GM06990 (cell line): ENCODE measurements at places on chromosomes 2 and 18.

- no peak for DNase-seq
Measured at GRCh38 chr2:96957244-96957643, 29.1 kb downstream of the FAM178B start.

GRCh38 chr2:17380003-17380402, 138.2 kb downstream of the RAD51AP2 start:
- no peak for DNase-seq

DNA sequence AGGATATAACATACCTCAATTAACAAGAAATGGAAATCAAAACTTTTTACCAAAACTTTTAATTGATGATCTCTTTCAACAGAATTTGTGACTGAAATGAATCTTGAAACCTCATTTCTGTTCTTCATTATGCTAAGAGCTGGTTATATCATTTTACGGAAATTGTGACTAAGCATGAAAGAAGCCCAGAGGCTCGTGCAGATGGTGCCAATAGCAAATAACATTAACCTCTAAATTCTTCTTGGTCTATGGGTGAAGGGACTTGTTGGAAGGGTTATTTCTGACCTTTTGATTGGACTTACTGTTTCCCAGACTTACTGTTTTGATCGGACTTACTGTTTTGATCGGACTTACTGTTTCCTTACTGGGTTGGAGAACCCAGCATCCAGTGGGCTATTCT, 435.6 kb downstream of the TDRD15 start:
- no peak for DNase-seq

GRCh38 chr2:151374436-151374835, 17.0 kb downstream of the TNFAIP6 start:
- peak; percentile 18 for DNase-seq

GRCh38 chr2:241574911-241575623, 16.5 kb downstream of the BOK start:
- DNase-seq, result no peak

DNA sequence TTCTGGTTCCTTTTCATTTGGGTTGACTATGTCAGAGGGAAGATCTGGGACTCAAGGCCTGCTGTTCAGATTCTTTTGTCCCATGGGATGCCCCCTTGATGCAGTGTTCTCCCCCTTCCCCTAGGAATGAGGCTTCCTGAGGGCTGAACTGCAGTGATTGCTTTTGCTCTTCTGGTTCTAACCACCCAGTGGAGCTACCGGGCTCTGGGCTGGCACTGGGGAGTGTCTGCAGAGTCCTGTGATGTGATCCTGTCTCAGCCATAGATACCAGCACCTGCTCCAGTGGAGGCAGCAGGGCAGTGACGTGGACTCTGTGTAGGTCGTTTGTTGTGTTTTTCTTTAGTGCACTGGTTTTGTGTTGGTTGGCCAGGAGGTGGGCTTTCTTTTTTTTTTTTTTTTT, 32.1 kb upstream of the RHOB start:
- no peak for DNase-seq

DNA sequence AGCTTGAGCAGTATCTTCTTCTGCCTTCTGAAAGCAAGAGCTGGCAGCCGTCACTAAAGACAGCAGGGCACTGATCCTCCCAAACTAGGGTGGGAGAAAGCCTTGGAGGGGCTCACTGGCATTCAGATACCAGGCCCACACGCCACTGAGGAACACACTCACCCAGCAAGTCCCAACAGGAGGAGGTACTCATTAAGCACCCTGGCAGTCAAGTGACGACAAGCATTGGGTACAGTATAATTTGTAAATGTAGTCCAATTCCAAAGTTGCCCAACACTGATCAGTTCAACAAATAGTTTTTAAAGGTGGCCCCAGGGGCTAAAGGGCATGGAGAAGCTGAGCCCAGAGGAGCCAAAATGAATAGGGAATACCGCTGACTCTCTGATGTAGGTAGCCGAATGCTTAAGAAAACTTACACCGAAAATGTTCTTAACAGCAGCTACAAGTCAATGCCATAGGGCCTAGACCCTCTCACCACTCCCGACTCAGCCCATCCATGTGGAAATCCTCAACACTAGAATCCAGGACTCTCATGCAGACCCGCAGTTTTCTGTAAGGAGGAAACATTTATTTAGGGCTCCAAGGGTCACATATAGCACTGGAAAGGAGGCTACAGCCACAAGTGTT, 9.9 kb downstream of the LIMS2 start:
- no peak for DNase-seq

DNA sequence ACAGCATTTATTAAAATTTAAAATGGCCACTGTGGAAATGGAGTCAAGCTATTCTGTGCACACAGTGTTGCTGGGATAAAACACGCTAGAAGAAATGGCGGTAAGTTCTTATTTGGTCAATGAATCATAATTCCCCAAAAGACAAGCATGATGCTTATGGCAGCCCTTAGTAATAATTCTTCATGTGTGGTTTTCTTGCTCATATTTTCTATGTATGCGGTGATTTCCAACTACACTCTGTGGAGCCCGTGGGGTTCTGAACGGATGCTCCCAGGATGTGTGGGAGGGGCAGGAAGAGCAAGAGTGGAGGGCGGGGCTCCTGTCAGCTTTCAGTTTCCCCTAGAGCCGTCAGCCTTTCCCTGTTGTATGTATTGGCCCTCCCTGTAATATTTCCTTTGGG, 91.7 kb upstream of the RMDN2 start:
- DNase-seq, result no peak

GRCh38 chr2:75428646-75429443, 131.9 kb downstream of the EVA1A start:
- DNase-seq, result no peak

GRCh38 chr2:232008907-232009638, 47.6 kb downstream of the DIS3L2 start:
- no peak for DNase-seq

GRCh38 chr18:79790996-79791972, 6.5 kb upstream of the KCNG2 start:
- no peak for DNase-seq

GRCh38 chr2:219254590-219255201, 978 bp upstream of the TUBA4A start:
- DNase-seq, result peak; percentile 60

- DNase-seq, result no peak
Measured at GRCh38 chr18:70496353-70497294, 207.8 kb downstream of the SOCS6 start.

GRCh38 chr2:28635191-28635611, 116.4 kb upstream of the PPP1CB start:
- no peak for DNase-seq

DNA sequence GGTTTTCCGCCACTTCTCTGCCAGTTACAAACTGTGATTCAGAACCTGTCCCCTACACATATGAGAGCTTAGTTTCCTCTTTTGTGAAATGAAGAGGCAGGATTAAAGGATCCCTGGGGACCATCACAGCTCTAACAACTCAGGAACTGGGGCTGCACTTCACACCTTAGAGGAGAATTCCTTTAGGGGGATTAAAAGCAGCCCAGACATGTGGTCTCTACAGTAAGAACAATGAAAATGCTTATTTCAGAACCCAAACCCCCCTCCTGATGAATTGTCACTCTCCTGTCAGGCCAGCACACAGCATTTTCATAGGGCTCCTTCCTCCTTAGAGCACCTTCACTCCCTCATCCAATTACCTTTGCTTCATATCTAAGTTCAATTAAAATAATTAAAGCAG, 101.5 kb upstream of the NEDD4L start:
- DNase-seq, result no peak

- no peak for DNase-seq
Measured at GRCh38 chr2:229270551-229271410, at the start of gene PID1. Gene PID1, minus strand, starts transcription at chr2:229271287. Its CDS starts 244 bp downstream, at chr2:229271043.

DNA sequence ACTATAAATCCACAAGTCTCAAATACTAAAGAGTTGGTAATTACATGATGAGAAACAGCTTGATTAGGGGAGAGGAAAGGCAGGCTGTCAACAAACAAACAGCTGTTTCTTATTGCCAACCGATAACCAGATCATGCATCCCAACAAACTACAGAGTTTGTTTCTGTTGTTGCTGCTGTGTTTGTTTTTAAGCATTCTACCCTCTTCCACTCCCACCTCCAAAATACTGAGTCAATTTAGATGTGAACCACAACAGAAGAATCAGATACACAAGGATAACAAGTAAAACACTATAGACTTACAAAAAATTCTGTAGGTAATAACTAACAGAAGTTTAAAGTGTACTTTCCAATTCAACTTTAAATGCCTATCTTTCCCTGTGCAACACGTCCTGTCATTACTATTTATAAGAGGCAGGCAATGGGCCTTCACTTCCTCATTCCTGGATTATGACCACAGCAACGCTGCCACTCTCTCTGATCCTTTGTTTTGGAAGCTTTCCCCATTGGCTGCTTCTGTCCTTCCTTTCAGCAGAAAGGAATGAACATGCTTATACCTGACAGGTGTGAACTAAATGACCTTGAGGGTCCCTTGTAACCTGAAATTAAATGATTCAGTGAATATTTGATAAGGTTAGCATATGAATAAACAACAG, 152.0 kb downstream of the SRBD1 start:
- DNase-seq, result no peak
